ENCODE measurements at places on chromosomes 4 and X.

GRCh38 chrX:71292669-71293365 lies 8.7 kb upstream of the ITGB1BP2 start:
- no peak for DNase-seq

- DNase-seq = no peak
Measured at GRCh38 chrX:134472041-134472440, 12.1 kb downstream of the HPRT1 start.

- DNase-seq = no peak
Measured at GRCh38 chrX:134338527-134338926, 101.5 kb downstream of the CCDC160 start.

DNA sequence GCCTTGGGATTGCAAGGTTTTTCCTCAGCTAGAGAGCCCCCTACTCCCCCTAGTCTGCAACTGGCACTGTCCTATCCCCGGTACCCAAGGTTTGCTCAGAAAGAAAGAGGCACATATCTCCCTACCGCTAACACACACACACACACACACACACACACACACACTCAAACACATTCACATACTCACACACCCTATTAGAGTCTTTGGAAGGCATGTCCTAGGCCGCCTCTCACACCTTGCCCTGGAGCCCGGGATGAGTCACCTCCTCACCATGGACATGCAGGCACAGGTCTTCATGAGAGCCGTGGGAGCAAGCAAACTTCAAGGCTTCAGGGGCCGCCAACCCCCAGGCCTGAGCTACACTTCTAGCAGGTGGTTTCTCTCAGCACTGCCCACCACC lies 49.2 kb downstream of the PJA1 start:
- no peak for DNase-seq

- no peak for DNase-seq
Measured at GRCh38 chr4:77012726-77013125, 63.1 kb downstream of the CCNI start.

GRCh38 chr4:5750052-5750945 lies 39.3 kb downstream of the EVC start:
- no peak for DNase-seq

DNA sequence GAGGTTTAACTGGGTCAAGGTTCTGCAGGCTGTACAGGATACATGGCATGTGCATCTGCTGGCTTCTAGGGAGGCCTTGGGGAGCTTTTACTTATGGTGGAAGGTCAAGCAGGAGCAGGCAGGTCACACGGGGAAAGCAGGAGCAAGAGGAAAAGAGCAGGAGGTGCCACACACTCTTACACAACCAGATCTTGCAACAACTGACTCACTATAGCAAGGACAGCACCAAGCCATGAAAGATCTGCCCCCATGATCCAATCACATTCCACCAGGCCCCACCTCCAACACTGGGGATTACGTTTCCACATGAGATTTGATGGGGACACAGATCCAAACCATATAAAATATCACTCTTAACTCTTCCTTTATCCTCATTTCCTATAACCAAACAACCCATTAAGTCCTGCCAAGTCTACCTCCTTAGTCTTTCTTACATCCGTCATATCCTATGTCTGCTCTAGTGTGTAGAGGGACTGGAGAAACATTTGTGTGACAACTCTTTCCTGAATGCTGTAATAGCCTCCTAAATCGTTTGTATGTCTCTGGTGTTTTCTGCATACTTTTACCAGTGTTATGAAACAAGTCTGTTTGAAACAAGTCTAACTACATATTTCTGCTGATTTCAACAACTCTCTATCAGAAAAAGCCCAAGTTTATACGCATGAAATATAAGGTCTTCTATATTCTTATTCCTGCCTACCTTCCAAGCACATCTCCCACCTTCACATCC lies 8.3 kb upstream of the RAP2C start:
- peak; percentile 3 for DNase-seq

- DNase-seq = no peak
Measured at GRCh38 chrX:121307449-121307848, 260.0 kb downstream of the GLUD2 start.

DNA sequence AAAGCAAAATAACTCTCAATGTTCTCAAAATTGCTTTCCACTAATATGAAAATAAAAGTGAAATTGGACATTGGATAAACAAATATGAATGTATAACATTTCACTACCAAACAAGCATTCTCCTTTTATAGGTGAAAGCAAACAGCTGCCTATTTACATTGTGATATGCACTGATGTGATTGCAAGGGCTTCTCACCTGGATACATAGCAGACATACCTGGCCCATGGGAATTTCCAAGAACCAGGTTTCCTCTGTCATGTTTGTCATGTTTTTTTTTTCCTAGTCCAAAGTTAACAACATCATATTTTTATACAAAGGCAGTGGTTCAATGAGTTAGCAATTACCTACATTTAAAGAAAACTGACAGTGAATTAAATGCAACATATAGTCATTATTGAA lies 228.5 kb downstream of the ANKRD50 start:
- no peak for DNase-seq

- no peak for DNase-seq
Measured at GRCh38 chr4:142463206-142463605, 382.9 kb downstream of the INPP4B start.

DNA sequence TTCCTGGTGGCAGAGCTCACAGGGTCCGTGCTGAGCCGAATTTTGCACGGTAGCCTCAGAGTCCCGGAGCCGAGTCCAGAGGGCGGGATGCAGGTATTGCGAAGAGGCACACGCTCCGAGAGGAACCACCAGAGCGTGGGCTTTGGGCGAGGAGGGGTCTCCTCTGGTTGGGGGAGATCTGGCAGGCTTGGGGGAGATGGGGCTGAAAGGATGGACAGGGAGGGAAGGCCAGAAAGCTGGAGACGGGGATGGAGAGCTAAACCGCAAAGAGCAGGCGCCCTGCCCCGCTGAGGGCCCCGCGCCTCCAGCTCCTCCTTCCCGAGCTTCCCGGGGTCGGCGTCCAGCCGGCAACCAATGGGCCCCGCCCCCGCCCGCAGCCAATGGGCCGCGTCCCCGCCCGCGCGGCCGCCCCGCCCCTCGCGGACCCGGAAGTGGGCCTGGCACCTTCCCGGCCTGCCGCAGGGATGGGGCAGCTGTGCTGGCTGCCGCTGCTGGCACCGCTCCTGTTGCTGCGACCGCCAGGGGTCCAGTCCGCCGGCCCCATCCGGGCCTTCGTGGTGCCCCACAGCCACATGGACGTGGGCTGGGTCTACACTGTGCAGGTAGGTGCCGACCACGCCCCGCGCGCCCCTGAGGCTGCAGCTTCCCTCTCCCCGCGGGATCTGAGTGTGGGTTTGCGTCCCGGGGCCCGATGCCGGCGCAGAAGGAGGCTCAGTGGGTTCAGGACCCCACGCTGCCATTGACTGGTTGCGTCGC lies at the start of gene MAN2B2:
MAN2B2 (plus strand) TSS at position 443 of the 756 bp plus-strand sequence; CDS start at position 465, 22 bp downstream.
- DNase-seq = peak; percentile 90

DNA sequence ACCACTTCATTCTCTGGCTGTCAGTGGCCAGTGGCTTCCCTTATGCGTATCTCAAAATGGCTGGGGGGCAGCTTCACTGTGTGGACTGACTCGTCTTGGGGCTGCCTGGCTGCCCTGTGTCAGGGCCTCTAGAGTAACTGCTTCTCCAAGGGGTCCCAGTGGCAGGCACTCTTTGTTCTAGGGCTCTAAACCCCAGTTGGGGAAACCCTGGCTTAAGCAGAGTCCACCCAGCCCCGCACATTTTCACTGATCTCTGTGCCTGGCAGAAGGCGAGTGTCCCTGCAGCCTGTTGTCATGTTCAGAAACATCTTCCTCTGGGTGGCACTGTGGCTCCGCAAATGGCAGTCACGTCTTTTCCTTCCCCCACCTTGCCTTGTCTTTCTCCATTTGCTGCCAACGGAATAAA lies 59.7 kb downstream of the NBDY start:
- DNase-seq = no peak

DNA sequence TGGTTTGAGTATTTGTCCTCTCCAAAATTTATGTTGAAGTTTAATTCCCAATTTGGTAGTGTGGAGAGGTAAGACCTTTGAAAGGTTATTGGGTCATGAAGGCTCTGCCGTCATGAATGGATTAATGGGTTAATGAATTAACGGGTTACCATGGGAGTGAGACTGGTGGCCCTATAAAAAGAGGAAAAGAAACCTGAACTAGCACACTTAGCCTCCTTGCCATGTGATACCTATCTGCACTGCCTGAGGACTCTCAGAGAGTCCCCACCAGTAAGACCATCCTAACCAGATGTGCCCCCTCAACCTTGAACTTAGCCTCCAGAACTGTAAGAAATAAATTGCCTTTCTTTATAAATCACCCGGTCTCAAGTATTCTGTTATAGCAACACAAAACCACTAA lies 39.3 kb downstream of the PAGE1 start:
- DNase-seq = no peak

GRCh38 chr4:11152684-11153083 lies 276.0 kb downstream of the HS3ST1 start:
- DNase-seq = no peak

- DNase-seq = peak; percentile 37
Measured at GRCh38 chr4:158814207-158814606, 45.4 kb downstream of the FNIP2 start.

GRCh38 chr4:1504595-1505500 lies 98.6 kb upstream of the NKX1-1 start:
- no peak for DNase-seq

DNA sequence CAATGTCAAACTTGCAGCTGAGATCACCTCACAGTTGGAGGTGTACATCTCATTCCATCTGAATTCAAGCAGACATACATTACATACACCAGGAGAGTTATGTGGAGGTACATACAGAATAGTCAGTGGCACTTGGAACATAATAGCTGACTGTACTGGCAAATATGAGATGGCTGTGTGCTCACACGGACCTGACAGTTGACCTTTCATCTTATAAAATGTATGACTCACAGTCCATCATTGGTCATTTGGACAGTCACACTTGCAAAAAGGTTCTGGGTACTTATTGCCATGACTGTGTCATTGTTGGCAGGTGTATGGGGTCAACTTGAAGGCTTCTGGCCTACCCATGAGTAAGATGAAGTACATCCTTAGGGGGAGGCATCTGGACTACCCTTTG lies 88.6 kb upstream of the WDR1 start:
- no peak for DNase-seq

- peak; percentile 80 for DNase-seq
Measured at GRCh38 chr4:151853034-151853433, 92.2 kb upstream of the GATB start.

DNA sequence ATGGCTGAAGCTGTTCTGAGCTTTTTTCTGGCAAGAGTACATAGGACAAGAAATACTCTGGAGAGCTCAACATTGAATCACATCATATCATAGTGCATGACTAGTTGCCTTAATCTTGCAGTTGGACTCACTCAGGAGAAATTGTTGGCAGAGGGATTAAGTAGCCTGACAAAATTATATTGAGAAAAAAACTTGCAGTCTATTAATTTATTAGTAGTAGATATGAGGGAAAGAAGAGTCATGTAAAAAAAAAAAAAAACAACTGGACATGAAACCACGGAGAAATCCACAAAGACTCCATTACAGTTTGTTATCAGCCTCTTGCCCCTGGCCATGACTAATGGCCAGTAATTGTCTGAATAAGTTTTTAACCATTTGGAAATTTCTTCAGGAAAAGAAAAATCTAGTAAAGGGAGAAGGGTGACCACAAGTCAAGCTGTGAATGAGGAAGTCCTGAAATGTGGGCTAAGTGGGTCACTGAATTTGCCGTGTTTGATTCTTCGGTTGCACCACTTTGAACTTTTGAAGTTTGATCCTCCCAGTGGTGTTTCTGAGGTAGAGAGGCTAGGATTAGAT lies 45.6 kb downstream of the FHL1 start:
- DNase-seq = peak; percentile 22

- no peak for DNase-seq
Measured at GRCh38 chr4:139522457-139522856, 33.6 kb downstream of the SETD7 start.

DNA sequence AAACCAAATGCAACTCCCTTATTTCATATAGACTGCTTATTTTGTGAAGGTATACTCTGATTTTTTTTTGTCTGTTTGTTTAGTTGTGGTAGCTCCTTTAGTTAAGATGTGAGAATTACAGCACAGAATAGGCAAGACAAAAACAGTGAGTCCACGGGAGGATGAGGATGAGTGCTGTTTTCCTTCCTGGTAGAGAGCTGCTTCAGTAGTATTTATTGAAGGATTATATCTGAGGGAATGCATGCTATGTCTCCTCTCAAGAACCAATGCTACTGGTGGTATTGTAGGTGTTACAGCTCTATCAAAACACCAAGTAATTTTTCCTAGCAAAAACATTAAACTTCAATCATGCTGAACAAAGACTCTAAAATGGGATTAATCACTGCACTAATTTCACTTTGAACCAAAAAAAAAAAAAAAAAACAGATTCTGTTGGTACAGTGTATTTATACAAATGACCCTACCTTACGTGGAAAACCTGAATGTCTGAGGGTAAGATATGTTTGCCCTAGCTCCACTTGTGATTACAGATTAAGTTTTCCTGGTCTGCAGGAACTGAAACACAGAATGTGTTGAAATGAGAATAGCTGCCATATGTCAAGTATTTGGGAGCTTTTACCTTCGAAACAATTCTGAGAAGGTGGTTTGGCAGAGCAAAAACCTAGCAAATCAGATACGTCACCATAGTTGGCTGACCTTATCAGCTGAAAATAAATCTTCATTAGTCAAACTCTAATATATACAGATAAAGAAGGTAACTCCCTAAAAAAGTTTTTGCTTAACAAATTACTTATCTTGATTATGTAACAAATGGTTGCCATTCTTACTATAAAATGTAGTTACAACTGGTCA lies 40.3 kb downstream of the PPP3CA start:
- no peak for DNase-seq

GRCh38 chrX:22268706-22269105 lies 4.0 kb upstream of the CBLL2 start:
- DNase-seq = no peak

All from inflammatory macrophage (primary cell).